ENCODE measurements at places on chromosomes 4 and X. TPM values are rescaled to one million over a fixed set of nuclear protein-coding genes. Genes with fewer than 3 reads are reported as not detected.

DNA sequence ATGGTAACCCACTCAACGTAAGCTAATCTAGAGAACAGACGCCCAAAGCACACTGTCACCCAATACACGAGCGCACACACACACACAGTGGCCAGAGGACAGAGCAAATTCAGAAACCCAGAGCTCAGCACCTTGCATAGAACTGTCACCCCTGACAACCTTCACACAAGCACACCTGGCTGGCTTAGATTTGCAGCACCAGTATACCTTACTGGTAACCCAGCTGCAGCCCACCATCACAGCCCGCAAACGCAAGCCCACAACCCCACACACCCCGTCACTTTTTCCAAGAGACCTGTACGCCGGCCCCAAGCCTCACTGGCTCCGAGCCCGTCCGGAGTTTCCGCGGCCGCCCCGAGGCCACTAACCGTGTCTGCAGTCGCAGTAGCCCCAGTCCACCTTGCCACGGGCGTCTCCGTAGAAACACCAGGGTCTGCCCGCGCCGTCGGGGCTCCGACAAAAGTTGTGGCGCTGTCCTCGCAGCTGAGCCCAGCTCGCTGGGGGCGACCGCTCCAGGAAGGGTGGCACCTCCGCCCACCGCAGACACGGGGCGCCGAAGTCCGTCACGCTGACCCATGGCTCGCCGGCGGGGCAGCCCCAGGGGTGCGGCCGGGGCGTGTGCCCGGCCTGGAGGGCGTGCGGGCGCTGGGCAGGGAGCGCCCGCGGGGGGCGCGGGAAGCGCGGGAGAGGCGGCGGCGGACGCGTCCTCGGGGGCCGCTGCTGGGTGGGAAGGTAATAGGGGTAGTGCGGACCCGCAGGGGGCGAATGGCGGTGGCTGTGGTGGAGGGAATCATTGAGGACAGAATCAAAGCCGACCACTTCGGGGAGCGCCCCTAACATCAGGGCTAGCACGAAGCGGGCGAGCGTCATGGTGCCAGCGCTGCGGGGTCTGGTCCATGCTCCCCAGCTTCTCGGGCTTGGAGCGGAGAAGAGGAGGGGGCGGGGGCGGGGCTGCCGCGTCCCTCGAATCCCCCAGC, 664 bp downstream of the PRSS12 start:
- peak; percentile 47 for DNase-seq

ANK2 gene
- total RNA-seq: 200 TPM

AR gene
- total RNA-seq: 6.3 TPM

DNA sequence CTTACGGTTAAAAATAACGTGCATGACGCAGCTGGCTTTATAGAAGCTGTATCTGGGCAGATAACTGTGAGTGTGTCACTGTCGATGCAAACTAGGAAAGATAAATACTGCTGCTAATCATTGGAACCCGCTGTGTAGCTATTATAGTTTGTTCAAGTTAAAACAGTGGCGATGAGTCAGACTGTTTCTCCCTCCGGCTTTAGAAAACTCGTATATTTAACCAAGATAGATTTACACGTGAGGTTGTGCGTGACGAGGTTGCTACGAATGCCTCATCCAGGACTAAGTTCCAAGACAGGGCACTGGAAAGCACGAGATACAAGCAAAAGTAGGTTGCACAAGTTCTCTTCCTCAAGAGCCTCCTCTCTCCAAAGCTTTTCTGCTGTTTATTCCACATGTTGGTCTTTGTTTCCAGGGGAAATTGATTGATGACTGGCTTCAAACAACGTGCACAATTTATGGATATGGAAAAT, 270.7 kb downstream of the FBXW7 start:
- peak; percentile 98 for DNase-seq

VCX gene
- total RNA-seq: not detected

TGIF2LX gene
- not detected for total RNA-seq

Measured in fibroblast of the aortic adventitia (primary cell).